ENCODE measurements at places on chromosomes 2 and 18. TPM values are rescaled to one million over a fixed set of nuclear protein-coding genes. Genes with fewer than 3 reads are reported as not detected.

- no peaks in the 10 kb centered on the region for H3K36me3 ChIP-seq
- no peaks in the 10 kb centered on the region for H3K27me3 ChIP-seq
- H3K4me1 ChIP-seq = peaks cover 20% of the 10 kb centered on the region
- H3K27ac ChIP-seq = no peak overlapping the region
Observed at GRCh38 chr2:9707008-9707407, 76.2 kb upstream of the YWHAQ start.

DNA sequence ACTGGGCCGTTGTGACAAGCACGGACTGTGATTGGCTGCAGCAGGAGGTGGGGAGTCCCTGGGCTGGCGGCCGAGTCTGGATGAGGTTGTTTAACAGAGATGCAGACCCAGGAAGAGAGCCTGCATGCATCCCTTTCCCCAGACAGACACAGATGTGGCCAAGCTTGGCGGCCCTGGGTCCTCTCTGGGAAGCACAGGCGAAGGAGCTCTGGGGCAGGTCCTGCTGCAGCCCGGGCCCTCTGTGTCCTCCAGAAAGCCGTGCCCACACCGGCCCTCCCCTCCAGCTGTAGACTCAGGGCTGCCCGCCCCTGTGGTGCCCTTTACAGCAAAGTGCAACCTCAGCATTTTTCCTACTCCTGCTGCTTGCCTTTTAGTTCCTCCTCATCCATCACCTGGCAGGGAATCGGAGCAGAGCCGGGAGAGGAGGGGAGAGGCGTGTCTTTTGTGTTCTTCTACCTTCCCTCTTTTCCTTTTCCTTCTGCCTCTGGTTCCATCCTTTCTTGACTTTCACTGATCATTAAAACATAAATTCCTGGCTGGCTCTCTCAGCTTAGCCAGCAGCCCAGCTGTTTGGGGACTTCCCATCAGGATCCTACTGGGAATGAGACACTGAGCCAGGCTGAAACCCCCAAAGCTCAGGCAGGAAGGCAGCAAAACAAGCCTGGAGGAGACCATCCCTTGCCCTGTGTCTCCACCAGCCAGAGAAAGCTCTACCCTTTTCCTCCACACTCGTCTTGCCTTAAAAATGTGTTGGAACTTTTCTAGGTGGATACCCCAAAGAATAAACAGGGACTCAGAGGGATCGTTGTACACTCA, 75.0 kb downstream of the CTIF start:
- H3K36me3 ChIP-seq = no peaks in the 10 kb centered on the region
- no peaks in the 10 kb centered on the region for H3K27me3 ChIP-seq
- no peak for DNase-seq

DNA sequence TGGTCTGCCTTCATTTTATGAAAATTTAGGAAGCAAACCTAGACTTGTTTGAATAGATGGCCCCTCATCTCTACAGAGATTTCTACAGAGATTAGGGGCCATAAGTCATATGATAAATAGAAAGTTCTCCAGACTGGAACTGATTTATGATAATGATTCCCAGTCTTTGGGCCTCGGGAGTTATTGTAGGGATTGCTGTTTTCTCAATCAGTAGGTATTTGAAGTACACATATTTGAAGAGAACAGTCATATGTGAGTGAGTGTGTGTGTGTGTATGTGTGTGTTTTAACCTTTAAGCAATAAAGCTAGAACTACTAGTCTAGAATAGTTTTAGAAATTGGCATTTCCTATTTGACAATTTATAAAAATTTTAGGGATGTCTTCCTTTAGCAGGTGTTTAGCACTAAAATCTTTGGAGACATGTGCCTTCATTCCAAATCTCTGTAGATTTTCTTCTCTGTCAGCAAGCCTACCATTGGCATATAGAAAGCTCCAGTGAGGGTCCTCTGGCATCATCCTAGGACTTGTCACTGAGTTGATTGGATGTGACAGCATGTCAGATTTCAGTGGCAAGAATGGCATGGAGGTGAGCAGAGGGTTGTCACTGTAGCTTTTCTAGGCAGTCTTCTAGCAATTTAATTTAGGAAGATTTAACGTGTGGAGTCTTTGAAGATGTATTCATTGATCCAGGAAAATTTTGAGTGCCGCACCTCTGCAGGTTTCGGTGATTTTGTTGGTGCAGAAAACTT, 71.2 kb downstream of the MYO1B start:
- H3K36me3 ChIP-seq = no peaks in the 10 kb centered on the region
- no peak overlapping the region for H3K4me3 ChIP-seq
- no peaks in the 10 kb centered on the region for H3K27me3 ChIP-seq
- peaks cover 6% of the 10 kb centered on the region for H3K4me1 ChIP-seq

Gene SERPINB12
- total RNA-seq = not detected

- no peaks in the 10 kb centered on the region for H3K4me1 ChIP-seq
- no peak overlapping the region for H3K27ac ChIP-seq
- no peak for DNase-seq
- no peaks in the 10 kb centered on the region for H3K36me3 ChIP-seq
- H3K4me3 ChIP-seq = no peak overlapping the region
Observed at GRCh38 chr2:41004700-41005099, 552.8 kb upstream of the SLC8A1 start.

- peaks cover 19% of the 10 kb centered on the region for H3K36me3 ChIP-seq
- DNase-seq = no peak
- no peak overlapping the region for H3K27ac ChIP-seq
- no peaks in the 10 kb centered on the region for H3K4me1 ChIP-seq
- H3K27me3 ChIP-seq = no peaks in the 10 kb centered on the region
Observed at GRCh38 chr2:10664652-10665051, 25.1 kb downstream of the NOL10 start.

DNA sequence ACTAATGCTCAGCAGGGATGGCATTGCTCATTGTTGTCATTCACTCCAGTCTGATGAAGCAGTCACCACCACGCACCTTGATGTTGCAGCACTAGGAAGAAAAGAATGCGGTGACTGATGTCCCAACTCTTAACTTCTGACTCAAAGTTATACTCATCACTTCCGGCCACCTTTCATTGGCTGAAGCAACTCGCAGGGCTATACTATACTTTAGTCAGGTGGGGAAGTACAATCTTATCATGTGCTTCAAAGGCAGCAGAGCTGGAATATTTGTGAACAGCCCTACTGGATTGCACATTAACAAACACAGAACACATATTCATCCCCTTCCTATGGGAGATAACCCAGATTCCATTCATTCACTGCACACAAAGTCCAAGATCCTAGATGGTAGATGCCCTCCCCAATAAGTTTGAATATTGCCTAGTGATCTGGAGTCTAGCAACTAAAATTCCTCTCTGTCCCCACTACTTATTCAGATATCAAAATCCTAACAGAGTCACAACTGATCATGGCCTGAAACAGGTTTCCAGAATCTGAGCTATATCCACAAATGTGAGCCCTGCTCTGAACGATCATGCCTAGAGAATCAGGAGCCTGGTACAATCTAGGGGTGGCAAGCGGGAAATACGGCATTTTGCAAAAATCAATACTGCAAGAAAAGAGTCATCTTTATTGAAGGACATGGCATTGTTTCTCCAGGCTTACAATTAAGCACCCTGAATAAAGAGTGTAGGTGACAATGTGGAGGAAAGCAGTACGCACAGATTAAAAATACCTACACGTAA, 3.4 kb upstream of the SPATS2L start:
- H3K27me3 ChIP-seq = peaks cover 27% of the 10 kb centered on the region
- H3K4me3 ChIP-seq = no peak overlapping the region
- H3K27ac ChIP-seq = no peak overlapping the region
- peaks cover 3% of the 10 kb centered on the region for H3K4me1 ChIP-seq
- no peak for DNase-seq
- no peaks in the 10 kb centered on the region for H3K36me3 ChIP-seq

Gene WNT10A
- total RNA-seq = 6.8 TPM

DNA sequence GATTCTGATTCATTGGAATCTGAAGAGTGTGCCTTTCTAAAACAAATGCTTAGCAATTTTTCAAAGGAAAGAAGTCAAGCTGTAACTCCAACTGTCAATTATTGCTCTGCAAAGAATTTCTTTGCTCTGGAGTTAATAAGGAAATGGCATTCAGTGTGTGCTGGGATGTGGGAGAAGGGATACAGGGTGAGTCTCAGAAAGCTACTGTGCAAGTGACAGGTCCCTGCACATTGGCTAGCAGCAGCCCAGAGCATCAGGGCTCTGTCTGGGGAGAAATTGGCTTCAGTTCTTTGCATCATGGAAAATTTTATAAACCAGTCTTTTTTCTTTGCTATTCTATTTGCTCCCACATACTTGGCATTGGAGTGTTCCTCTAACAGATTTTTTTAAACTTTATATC, 1.1 kb upstream of the SYT4 start:
- H3K27ac ChIP-seq = no peak overlapping the region
- H3K4me3 ChIP-seq = no peak overlapping the region
- peaks cover 20% of the 10 kb centered on the region for H3K27me3 ChIP-seq
- peaks cover 3% of the 10 kb centered on the region for H3K4me1 ChIP-seq
- DNase-seq = no peak
- no peaks in the 10 kb centered on the region for H3K36me3 ChIP-seq

GRCh38 chr2:108363024-108363907, 14.5 kb upstream of the SULT1C4 start:
- peaks cover 16% of the 10 kb centered on the region for H3K27me3 ChIP-seq
- H3K4me3 ChIP-seq = no peak overlapping the region
- H3K36me3 ChIP-seq = no peaks in the 10 kb centered on the region

- H3K36me3 ChIP-seq = peaks cover 8% of the 10 kb centered on the region
- H3K27me3 ChIP-seq = no peaks in the 10 kb centered on the region
- peaks cover 33% of the 10 kb centered on the region for H3K4me1 ChIP-seq
- H3K4me3 ChIP-seq = no peak overlapping the region
- no peak overlapping the region for H3K27ac ChIP-seq
Observed at GRCh38 chr2:7011356-7012083, 94.3 kb downstream of the RNF144A start.

GRCh38 chr2:178197791-178198190, 3.5 kb downstream of the OSBPL6 start:
- H3K36me3 ChIP-seq = no peaks in the 10 kb centered on the region
- peaks cover 9% of the 10 kb centered on the region for H3K4me1 ChIP-seq
- H3K4me3 ChIP-seq = no peak overlapping the region
- DNase-seq = no peak
- peaks cover 67% of the 10 kb centered on the region for H3K27me3 ChIP-seq

Gene KCNS3
- not detected for total RNA-seq

GRCh38 chr2:225488743-225489142, 89.2 kb downstream of the NYAP2 start:
- no peaks in the 10 kb centered on the region for H3K36me3 ChIP-seq
- no peaks in the 10 kb centered on the region for H3K4me1 ChIP-seq
- DNase-seq = no peak
- no peak overlapping the region for H3K27ac ChIP-seq

- H3K4me3 ChIP-seq = no peak overlapping the region
- H3K4me1 ChIP-seq = peaks cover 8% of the 10 kb centered on the region
- H3K27ac ChIP-seq = no peak overlapping the region
- no peaks in the 10 kb centered on the region for H3K27me3 ChIP-seq
Observed at GRCh38 chr2:216408426-216409290, 3.6 kb upstream of the SMARCAL1 start.

DNA sequence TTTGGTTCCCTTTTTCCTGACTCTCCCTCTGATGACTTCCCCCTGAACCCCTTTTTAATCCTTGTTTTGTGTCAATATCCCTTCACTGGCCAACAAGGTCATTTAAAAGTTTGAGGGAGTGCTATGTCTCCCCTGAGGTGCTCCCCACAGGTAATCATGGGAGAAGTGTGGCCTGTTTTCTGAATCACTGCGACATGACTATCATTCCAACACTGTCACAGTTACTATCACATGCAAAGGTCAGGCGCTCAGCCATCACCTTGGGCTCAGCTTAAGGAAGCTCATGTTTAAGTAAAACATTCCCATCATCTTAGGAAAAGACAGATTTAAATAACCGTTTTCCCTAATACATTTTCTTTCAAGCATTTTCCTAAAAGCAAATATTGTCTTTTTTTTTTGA, 20.9 kb upstream of the ACAA2 start:
- H3K27me3 ChIP-seq = no peaks in the 10 kb centered on the region
- no peak for DNase-seq
- H3K4me1 ChIP-seq = no peaks in the 10 kb centered on the region
- no peak overlapping the region for H3K27ac ChIP-seq
- no peak overlapping the region for H3K4me3 ChIP-seq
- no peaks in the 10 kb centered on the region for H3K36me3 ChIP-seq

DNA sequence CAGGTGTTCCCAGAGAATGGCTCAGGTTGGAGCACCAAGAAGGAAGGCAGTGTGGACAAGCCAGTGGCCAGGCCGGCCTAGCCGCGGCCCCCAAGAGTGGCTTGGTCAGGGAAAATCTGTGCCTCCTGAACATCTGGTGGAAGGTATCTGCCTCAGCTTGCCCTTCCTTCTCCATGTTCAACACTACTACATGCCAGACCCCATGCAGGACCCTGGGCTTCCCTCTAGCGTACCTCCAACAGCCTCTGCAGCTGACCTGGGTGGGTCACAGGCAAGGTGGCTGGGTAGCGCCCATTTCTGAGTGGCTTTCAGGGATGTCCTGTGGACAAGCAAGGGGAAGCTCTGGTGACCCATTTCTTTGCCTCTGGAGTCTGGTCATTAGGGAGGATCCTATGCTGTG, 7.7 kb downstream of the WNT10A start:
- no peak overlapping the region for H3K27ac ChIP-seq
- H3K27me3 ChIP-seq = peaks cover 6% of the 10 kb centered on the region
- H3K4me1 ChIP-seq = peaks cover 31% of the 10 kb centered on the region
- peaks cover 7% of the 10 kb centered on the region for H3K36me3 ChIP-seq

DNA sequence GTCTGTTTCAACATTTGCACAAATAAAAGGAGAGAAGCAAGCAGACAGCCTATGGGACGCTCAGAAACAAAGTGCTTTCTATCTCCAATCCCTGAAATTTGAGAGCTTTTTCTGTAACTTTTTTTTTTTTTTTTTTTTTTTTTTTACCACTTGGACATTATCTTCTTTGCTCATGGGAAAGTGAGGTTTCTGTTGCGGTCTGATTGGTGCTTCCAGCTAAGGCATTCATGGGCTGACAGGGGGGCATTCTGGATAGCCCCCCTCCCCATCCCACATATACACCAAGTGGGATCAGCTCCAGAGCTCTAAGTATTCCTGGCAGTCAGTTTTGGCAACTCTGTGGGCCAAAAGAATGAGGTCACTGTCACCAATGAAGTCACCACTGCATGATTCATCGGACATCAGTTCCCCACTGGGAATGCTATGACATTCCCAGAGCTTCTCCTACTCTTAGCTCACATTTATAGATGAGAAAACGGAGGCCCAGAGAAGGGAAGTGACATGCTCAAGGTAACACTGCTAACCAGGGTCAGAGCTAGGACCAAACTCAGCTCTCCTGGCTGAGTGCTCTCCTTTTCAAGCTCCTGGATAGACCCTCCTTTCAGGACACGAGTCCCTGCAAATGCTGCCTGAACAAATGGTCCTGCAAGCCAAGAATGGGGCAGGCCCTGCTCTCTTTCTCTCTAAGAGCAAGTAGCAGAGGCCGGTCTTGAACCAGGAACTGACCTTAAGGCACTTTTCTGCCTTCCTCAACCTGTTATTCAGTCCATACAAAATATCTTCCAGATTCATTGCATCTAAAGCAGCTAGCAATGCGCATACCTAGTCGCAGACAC, 61.3 kb downstream of the TMEM247 start:
- peaks cover 63% of the 10 kb centered on the region for H3K4me1 ChIP-seq
- H3K27me3 ChIP-seq = no peaks in the 10 kb centered on the region
- no peak for DNase-seq
- H3K4me3 ChIP-seq = peak overlapping the region; percentile 87

All from activated naive CD8-positive, alpha-beta T cell treated with anti-CD3 and anti-CD28 coated beads for 36 hours (primary cell).